Stimulated activated CD4-positive, alpha-beta T cell treated with anti-CD3 and anti-CD28 coated beads, Interleukin-15, amount 100 ng/mL, for 48 hours (primary cell): ENCODE measurements at places on chromosomes 6 and 20.
A peak's percentile ranks its signal among the peaks of the same experiment; 100 is the strongest.

DNA sequence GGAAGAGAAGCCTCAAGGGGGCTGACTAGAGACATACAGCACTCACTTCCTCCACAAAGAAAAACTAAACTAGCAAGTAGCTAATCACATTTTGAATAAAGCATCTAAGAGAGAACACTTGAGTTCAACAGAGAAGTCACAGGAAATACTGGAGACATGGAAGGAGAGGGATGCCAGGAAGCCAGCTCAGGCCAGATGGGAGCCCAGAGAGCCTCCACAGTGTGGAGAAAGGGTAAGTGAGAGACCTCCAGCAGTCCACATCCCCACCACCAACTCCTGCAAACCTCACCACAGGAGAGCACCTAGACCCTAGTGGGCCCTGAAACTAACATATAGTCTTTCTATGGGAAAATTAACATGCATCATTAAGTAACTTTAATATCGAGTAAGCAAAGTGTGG is 79.2 kb downstream of the EPM2A start:
- no peak for DNase-seq

GRCh38 chr6:142195862-142196541 is 48.9 kb downstream of the VTA1 start:
- DNase-seq, result no peak

DNA sequence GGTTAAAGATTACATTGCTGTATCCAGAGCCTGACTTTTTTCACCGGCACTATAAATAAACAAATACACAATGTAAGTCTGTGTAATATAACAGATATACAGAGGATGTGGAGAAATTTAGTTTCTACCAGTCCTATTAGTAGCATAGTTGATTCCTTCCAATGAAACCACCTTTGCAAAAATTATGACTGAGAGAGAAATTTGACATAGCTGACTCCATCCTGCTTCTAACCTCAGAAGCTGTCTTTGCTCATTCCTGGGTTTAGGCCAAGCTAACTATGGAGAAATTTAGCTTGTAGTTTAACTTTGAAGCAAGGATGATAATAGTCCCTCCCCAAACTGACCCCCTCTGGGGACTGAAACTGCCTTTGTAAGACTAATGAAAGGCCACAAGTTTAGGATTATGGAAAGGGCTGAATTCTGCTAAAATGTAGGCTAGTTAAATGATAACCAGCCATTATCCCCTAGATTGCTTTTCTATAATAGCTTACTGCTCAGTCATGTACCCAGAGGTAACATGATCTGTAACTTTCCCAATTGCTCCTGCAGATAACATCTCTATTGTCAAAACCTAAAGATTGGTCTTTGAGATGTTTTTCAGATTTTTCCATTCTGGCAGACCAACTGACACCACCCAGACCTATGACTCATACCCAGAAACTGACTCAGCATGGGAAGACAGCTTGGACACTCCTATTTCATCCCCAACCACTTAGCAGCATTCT is 172.8 kb upstream of the ARG1 start:
- DNase-seq, result no peak

DNA sequence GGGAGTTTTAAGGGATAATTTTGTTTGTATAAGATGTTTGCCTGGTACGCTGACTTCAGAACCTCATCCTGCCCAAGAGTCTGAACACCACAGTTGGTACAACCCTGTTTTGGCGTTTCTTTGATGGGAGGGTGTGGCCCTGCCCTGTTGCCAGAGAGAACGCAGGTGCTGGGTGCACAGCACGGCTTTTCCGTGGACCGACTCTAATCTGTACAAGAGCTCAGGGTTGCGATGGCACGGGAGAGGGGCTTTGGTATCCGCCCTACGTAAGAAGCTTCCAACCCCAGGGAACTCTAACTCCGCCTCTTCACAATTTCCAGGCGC is 1.3 kb downstream of the CYP24A1 start:
- DNase-seq, result no peak

- DNase-seq, result peak; percentile 67
These were observed 3.6 kb upstream of the MATN4 start for GRCh38 chr20:45311589-45312211.

DNA sequence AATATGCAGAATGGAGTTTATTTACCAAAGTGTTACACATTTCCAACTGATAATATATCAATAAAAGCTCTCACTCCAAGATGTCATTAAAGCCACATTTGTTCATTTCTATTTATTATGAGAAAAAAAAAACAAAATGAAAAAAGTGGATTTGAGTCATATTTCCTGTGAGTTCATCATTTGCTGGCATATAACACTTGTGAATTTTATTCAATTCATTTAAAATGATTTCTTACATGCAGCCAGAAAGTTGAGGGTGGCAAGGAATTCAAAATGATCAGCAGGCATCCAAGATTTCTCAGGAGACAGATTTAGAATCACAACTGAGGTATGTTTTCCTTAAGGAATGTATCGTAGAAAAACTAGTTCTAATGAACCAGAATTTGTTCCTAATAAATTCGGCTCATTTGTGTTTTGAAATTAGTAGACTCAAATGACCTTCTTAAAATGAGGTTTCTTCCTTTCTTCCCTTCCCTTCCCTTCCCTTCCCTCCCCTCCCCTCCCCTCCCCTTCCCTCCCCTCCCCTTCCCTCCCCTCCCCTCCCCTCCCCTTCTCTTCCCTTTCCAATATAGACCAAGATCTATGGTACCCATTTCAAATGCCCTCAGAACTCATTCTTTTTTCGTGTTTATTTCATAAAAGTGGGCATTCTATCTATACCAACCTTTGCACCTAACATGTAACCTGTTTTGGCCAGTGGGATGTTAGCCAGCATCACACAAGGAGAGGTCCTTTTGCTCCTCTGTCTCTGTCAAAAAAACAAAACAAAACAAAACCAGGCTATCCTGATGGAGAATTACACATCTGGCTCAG is 357.9 kb upstream of the TSHZ2 start:
- no peak for DNase-seq

GRCh38 chr6:148037496-148037895 is 305.1 kb upstream of the SASH1 start:
- no peak for DNase-seq

DNA sequence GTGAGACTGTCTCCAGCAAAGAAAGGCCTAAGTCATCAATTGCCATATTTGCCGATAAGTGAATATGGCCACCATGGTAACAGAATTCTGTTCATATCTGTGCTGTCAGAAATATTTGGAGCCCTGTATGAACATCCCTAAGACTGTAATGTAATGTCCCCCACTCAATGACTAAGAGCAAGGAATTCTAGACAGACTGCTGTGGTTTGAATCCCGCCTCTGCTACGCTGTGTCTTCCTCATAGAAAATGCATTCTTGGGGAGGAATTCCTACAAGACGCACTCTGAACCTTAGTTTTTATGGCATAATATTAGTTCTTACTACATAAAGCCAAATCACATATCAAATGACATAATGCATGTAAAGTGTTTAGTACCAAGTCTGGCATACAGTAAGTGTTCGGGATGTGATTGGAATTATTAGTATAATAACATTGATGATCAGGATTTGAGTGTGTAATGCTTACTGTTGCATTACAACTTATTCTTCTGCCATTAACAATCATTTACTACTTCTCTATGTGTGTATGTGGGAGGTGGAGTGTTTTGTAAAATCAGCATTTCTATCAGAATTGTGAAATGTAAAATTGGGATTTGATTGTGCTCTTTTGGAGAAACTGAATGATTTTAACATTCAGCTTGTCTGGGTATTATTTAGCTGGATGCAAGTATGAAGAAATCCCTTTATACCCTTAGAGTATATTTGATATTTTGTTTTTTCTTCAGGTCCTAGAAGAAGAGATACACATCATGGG is 103.0 kb downstream of the OLIG3 start:
- DNase-seq, result no peak

GRCh38 chr6:37061157-37061804 is 55.8 kb downstream of the FGD2 start:
- DNase-seq, result no peak

DNA sequence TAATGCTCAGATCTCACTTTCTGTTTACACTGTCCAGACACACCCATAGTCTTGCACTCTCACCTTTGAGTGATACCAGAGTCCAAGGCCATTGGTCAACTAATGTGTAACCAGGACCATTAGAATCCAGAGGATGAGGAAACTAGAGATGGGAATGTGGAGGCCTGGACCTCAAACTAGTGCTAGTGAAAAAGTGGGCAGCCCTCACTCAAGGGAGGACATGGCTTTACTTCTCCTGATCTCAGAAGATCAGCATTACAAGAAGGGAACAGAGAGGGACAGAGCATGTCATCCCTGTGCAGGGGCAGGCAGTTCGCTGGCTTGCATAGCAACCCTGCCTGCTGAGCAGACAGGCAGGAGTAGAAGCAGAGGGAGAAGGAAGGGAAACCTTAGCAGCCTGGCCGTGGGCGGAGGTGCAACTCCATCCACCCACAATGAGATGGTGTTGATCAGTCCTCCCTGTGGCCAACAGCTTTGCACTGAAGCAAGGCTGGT is 22.6 kb upstream of the XRN2 start:
- no peak for DNase-seq

DNA sequence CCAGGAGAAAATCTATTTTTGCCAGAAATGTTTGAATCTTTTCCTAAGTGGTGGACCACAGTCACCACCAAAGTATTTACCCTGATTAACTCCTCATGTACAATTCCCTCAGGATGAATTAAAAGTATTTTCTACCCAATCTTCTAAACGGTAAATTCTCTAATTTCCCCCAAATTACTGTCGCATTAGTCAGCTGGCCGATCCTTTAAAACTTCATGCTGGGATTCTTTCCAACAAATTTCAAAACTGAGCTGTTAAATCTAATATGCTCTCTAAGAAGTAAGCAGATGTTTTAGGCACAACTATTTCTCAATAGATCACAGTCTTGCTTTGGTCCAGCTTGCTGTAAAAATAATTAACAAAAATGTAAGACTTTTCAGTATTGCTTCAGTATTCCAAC is 447.2 kb downstream of the FRK start:
- DNase-seq, result no peak

GRCh38 chr6:38773338-38773737 is 58.2 kb downstream of the DNAH8 start:
- DNase-seq, result no peak

DNA sequence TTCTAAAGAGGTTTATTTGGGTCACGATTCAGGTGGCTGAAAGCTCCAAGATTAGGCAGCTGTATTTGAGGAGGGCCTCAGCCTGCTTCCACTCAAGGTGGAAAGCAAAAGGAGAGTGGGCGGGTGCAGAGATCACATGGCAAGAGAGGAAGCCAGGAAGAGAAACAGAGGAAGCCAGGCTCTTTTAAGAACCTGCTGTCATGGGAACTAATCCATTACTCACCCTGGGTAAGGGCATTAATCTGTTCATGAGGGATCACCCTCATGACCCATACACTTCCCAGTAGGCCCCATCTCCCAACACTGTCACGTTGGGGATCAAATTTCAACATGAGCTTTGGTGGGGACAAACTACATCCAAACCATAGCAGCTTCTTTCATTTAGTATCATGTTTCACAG is 53.9 kb downstream of the DHX35 start:
- no peak for DNase-seq

GRCh38 chr6:37971711-37972390 is 152.3 kb downstream of the ZFAND3 start:
- DNase-seq, result no peak

- no peak for DNase-seq
These were observed 168.9 kb downstream of the ADGB start for GRCh38 chr6:146767632-146768031.

DNA sequence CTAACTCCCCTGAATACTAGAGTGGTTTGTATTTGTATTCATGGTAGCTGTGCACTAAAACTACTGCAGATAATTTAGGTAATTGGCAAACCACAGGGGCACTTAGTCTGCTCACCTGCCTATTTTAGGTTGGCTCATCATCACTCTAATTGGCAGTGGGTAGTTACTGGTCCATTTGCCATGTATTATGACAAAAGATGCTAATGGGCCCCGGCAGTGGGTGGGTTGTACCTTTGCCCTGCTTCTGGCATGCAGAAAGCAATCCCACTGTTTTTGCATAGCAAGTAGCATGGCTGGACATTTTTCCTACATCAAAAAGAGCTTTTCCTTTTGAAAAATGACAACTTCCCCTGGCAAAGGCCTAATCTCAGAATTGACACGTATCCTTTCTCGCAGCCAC is 741.4 kb upstream of the MAP3K7 start:
- no peak for DNase-seq

DNA sequence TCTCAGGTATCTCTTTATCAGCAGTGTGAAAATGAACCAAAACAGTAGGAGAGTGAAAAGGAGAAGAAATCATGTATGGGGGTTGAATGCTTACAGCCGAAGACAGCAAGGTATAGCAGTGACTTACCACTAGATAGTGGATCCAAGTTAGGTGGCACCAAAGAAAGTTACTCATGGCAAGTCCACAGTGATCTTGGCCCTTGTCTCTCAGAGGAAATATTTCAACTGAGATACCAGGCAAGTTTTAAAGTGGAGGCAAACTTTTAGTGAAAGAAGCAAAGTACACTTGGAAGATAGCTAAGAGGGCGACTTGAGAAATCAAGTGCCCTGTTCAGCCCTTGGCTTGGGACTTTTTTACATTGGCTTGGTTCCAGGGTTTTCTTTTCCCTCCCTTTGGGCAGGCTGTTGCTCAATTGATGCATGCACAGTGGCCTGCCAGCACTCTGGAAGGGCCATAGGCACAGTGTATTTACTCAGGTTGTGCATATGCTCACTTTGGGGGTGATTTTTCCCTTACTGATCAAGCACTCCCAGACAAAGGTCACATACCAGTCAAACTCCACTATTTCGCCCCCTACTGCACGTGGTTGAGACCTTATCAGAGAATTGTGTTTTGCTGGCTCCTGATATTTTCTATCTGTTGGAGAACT is 329.5 kb upstream of the KHDRBS2 start:
- no peak for DNase-seq

DNA sequence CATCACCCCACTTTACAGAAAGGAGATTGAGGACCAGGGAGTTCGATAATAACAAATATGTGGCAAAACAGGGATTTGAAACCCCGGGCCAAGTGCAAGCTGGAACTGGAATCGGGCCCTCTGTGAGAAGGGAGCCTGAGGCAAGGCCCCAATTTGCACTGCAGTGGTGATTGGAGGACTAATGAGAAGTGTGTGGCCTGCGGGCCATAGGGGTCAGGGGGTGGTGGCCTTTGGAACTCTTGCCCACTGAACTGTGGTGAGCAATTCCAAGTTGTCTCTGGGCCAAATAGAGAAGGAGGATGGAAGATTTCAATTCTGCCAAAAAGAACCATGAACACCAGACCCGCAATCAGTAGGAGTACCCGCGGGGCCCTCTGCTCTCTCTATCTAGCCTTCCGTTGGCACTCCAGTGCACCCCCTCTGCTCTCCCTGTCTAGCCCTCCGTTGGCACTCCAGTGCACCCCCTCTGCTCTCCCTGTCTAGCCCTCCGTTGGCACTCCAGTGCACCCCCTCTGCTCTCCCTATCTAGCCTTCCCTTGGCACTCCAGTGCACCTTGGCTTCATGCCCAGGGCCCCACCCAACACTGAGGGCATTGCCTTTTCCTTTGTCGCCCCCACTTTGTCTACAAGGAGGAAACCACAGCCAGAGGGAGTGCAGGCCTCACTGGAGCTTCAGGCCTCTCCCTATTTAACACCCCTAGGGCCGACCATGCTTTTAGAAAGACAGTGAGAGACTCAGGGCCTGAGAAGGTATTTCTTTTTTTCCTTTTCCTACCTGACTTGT is 6.0 kb upstream of the PTPRA start:
- DNase-seq, result no peak

- DNase-seq, result no peak
These were observed 735 bp upstream of the MOG start for GRCh38 chr6:29656157-29656556.

- no peak for DNase-seq
These were observed 6.7 kb upstream of the TMEM30A start for GRCh38 chr6:75291331-75291730.
